ENCODE measurements at places on chromosomes 12 and 14. TPM values are rescaled to one million over a fixed set of nuclear protein-coding genes. Genes with fewer than 3 reads are reported as not detected.
A peak's percentile ranks its signal among the peaks of the same experiment; 100 is the strongest.

- H3K27me3 ChIP-seq: peaks cover 3% of the 10 kb centered on the region
- no peak for DNase-seq
- H3K4me3 ChIP-seq: no peak overlapping the region
Measured at GRCh38 chr14:78595797-78596196, 425.6 kb downstream of the NRXN3 start.

Gene NDUFA12
- 90.9 TPM for total RNA-seq

Gene RNASE3
- total RNA-seq: not detected

DNA sequence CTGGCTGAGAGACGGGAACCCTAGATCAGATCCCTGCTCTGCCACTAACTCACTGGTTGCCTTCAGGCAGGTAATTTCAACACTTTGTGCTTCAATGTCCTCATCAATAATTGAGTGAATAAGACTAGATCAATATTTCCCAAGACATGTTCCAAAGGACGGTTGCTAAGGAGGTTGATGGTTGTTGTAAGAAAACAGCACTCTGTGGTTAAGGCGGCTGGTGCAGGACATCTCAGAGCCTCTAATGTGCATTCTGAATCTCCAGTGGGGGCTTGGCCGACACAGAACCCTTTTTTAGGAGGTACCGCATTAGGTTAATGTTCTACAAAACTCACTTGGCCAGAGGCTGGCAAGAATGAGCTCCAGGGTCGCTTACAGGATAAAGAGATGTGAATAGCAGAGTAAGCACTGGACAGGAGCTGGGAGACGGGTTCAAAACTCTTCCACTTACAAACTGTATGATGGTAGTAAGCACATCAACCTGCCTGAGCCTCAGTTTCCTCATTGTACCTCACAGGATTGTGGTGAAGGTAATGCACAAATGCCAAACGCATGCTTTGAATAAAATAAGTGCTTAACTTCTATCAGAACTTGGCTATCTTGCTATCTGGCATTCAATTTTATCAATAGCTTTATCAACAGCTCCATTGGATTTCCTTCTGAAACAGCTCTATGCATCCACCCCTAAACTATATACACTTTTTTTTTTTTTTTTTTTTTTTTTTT is 136.9 kb upstream of the PARP11 start:
- no peak overlapping the region for H3K27ac ChIP-seq
- no peaks in the 10 kb centered on the region for H3K27me3 ChIP-seq
- no peak overlapping the region for H3K4me3 ChIP-seq
- no peaks in the 10 kb centered on the region for H3K4me1 ChIP-seq
- H3K36me3 ChIP-seq: no peaks in the 10 kb centered on the region

DNA sequence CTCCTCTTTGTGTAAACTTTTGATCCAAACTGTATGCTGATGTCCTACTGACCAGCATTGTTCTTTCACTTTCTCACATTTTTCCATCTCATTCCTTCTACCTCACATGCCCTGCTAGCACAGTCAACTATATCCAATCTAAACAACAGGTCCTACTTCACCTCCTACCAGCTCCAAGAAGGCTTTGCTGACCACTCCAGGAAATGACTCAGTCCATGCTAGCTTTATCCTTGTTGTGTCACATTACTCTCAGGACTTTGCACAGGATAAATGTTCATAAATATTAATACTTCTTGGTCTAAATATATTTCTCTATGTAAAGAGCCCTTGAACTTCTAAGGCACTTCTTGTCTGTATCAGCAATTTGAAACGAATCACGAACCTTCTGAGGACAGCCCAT is 64.9 kb upstream of the PCED1B start:
- no peak overlapping the region for H3K4me3 ChIP-seq
- H3K27ac ChIP-seq: no peak overlapping the region
- H3K4me1 ChIP-seq: no peaks in the 10 kb centered on the region
- DNase-seq: no peak
- no peaks in the 10 kb centered on the region for H3K36me3 ChIP-seq
- H3K27me3 ChIP-seq: no peaks in the 10 kb centered on the region

Gene ABCC9
- 9.6 TPM for total RNA-seq

Gene NOVA1
- 12.2 TPM for total RNA-seq

DNA sequence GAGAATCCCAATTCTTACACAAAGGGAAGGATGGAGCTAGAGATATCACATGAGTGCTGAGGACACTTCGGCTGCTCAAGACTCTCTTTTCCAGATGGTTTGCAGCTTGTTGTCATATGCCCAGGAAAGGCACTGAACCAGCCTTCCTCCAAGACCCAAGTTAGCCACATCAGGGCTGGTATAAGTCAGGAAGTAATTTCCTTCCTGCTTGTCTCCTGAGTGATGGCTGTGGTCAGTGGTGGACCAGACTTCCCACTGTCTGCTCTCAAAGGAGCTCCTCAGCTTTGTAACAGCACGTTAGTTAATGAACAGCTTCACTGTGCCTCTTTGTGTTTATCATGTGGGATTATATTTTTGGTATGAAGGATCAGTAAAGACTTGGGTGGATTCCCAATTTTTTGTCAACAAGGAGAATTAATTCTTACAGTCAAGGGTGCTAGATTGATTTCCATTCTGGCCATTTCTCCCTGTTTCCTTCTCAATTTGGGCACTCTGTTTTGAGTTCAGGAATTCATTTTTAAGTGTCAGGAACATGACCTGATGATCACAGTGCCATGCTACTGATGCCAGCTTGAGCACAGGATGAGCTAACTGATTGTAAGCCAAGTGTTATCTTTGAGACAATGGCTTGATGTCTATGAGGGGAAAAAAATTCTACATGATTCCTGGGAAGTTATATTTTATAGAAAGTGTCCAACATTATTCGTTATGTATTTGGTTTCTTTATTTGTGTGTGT is 145.8 kb downstream of the GCH1 start:
- no peak for DNase-seq
- H3K27ac ChIP-seq: no peak overlapping the region
- H3K27me3 ChIP-seq: no peaks in the 10 kb centered on the region
- H3K4me1 ChIP-seq: peaks cover 15% of the 10 kb centered on the region
- H3K4me3 ChIP-seq: no peak overlapping the region
- peaks cover 22% of the 10 kb centered on the region for H3K36me3 ChIP-seq

Gene MFAP5
- total RNA-seq: 31.6 TPM

Gene CPNE6
- total RNA-seq: not detected

Gene ZNF385A
- 106 TPM for total RNA-seq

Gene TMEM179
- not detected for total RNA-seq

Gene SLC38A1
- total RNA-seq: 102 TPM

DNA sequence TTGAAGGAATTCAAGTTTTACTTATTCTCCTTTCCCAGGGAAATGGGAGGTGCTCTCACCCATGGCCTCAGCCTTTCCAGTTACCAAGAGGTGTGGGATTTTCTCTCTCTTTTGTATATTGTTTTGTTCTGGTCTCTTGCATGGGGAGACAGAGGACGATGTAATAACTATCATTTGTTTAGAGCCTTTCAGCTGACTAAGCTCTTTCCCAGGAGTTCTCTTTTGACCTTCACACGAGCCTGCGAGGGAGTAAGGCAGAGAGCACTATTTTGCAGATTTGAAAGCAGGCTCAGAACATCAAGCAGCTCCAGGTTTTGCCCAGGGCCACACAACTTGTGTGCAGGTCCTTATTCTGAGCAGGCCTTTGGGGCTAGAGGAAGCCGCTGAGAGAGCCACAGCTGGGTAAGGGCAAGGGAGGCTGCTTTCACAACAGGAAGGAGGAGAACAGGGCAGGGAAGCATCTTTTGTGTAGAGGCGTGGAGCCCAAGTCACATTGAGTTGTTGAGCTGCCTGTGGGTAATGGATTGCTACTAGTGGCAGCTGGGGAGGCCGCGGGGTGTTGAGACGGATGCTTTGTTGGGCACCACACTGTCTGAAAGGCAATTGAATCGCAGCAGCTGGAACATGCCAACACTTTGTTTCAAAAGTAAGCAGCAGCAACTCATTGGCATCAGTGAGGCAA is 116.2 kb downstream of the PRMT8 start:
- DNase-seq: no peak
- H3K27ac ChIP-seq: no peak overlapping the region
- peaks cover 24% of the 10 kb centered on the region for H3K27me3 ChIP-seq
- no peak overlapping the region for H3K4me3 ChIP-seq

Gene CMA1
- total RNA-seq: not detected

Gene BAG5
- total RNA-seq: 30.2 TPM

DNA sequence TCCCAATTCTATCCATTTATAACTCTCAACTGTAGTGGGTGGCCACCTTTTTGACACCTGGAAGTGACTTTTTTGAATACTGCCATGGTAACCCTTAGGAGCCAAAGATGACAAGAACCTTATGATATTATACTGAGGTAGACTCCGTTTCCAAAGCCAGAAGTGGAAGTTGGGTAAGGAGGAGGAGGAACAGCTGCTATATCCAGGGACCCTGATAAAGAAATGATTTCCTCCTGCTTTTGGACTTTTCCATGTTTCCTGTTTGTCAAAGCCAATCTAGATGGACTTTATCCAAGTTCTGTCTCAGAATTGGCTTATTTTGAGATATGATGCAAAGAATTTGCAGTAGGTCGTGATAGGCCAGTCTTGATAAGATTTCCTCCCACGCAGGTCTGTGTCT is 14.3 kb downstream of the TRIM9 start:
- H3K36me3 ChIP-seq: no peaks in the 10 kb centered on the region
- no peak overlapping the region for H3K4me3 ChIP-seq
- H3K27ac ChIP-seq: no peak overlapping the region

DNA sequence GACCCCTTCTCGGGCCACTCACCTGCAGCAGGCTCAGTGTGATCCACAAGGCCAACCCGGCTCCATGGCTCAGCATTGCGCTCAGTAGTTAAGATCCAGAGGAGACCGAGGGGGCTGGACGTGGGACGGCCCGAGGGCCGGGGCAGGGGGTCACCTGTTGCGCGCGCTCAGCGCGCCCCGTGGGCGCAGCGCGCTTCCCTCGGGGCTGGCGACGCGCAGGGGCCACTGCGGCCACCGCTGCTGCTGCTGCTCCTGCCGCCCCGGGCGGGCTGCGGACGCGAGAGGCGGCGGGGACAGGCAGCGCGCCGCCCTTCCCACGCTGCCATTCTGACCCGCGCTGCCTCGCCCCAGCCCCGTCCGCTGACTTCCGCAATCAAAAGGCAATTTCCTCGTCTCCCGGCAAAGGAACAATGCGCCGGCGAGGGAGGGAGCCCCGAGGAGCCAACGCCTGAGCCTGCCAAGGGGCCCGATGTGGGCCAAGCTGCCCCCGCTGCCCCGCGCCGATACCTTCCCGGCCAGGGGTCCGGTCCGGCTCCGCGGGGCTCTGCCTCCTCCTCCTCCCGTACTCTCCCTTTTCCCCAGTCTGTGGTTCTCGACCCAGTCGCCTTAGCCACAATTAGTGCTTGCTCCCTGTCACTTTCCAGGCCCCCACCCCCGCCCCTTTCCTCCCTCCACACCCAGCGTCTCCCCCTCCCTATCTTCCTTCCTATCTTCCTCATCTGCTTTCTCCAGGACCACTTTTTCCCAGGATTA is 27.3 kb downstream of the PTPRB start:
- H3K4me1 ChIP-seq: peaks cover 11% of the 10 kb centered on the region
- H3K36me3 ChIP-seq: no peaks in the 10 kb centered on the region
- no peaks in the 10 kb centered on the region for H3K27me3 ChIP-seq
- peak overlapping the region; percentile 10 for H3K27ac ChIP-seq

DNA sequence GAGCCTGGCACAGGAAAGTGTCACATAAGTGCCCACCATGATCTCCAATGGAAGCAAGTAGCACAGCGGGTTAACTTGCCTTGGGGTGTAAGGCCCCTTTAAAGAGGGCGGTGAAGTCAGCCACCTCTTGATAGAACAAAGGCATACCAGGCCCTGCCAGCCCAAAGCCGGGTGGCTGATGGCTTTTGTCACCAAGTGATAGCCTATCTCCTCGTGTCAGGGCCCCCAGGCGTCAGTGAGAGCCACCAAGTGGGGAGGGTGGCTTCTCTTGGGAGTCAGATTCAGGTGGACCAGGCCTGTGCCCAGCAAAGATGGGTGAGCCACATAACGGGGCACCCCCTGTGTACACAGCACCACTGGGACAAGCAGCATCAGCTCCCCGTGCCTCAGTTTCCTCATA is 8.3 kb upstream of the MYL2 start:
- H3K4me3 ChIP-seq: no peak overlapping the region
- H3K27ac ChIP-seq: no peak overlapping the region
- H3K36me3 ChIP-seq: no peaks in the 10 kb centered on the region
- no peaks in the 10 kb centered on the region for H3K4me1 ChIP-seq

Gene MUCL1
- 1,024 TPM for total RNA-seq

Gene LMNTD1
- total RNA-seq: 2.7 TPM

Gene SLC35F4
- total RNA-seq: not detected

GRCh38 chr12:18823461-18823860 is 85.5 kb downstream of the CAPZA3 start:
- H3K27ac ChIP-seq: no peak overlapping the region
- no peaks in the 10 kb centered on the region for H3K4me1 ChIP-seq
- H3K4me3 ChIP-seq: no peak overlapping the region
- H3K36me3 ChIP-seq: no peaks in the 10 kb centered on the region

DNA sequence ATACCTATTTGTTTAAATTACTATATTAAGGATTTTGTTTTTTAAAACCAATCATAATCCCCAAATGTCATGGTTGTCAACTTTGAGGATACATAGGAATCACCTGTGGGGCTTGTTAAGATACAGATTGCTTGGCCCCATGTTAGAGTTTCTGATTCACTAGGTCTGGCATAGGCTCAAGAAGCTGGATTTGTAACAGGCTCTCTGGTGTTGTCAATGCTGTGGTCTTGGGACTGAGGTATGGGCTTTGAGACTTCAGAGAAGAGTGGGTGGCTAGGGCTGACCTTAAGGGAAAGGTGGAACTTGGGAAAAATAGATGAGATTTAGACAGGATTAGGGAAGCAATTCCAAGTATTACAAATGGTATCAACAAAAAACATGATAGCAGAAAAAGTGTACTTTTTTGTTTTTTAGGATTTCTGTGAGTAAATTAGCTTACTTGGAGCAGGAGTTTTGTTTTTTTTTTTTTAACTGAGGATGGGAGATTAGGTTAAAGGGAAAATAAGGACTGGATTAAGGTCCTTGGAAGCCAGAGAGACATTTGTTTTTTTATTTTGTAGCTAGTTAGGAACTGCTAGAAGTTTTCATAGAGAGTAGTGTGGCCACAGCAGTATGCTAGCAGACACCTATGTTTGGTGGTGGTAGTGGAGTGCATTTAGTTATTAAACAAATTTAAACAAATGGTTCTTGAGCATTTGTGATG is 88.6 kb downstream of the RAD51B start:
- H3K4me3 ChIP-seq: no peak overlapping the region
- no peak overlapping the region for H3K27ac ChIP-seq
- no peaks in the 10 kb centered on the region for H3K27me3 ChIP-seq
- DNase-seq: no peak
- no peaks in the 10 kb centered on the region for H3K4me1 ChIP-seq
- H3K36me3 ChIP-seq: no peaks in the 10 kb centered on the region

Gene TAMALIN
- 12.8 TPM for total RNA-seq
